ENCODE measurements at places on chromosomes 1 and 21. TPM values are rescaled to one million over a fixed set of nuclear protein-coding genes. Genes with fewer than 3 reads are reported as not detected.

- peak; percentile 95 for DNase-seq
Measured at GRCh38 chr1:27392096-27392777, at the start of gene GPR3. TSS of gene GPR3 (plus strand) at chr1:27392622. CDS start at chr1:27393799, 1,177 bp downstream.

GRCh38 chr1:231384696-231385415 lies 37.2 kb downstream of the EGLN1 start:
- no peak for DNase-seq

- DNase-seq, result no peak
Measured at GRCh38 chr1:237074371-237075117, 32.6 kb downstream of the RYR2 start.

DNA sequence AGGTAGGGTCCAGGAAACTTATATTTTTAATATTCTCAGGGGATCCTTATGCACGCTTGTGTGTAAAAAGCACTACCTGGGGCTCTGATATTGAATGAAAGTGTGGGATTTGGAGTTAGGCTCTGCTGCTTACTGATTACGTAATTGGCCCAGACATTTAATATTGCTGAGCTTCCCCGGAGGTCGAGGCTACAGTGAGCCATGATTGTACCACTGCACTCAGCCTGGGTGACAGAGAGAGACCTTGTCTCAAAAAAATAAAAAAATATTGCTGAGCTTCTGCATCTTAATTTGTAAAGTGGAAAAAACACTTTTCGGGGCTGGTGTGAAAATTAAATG lies 62.2 kb upstream of the KIF26B start:
- no peak for DNase-seq

- DNase-seq, result no peak
Measured at GRCh38 chr1:53894644-53895043, 657 bp downstream of the DIO1 start.

DNA sequence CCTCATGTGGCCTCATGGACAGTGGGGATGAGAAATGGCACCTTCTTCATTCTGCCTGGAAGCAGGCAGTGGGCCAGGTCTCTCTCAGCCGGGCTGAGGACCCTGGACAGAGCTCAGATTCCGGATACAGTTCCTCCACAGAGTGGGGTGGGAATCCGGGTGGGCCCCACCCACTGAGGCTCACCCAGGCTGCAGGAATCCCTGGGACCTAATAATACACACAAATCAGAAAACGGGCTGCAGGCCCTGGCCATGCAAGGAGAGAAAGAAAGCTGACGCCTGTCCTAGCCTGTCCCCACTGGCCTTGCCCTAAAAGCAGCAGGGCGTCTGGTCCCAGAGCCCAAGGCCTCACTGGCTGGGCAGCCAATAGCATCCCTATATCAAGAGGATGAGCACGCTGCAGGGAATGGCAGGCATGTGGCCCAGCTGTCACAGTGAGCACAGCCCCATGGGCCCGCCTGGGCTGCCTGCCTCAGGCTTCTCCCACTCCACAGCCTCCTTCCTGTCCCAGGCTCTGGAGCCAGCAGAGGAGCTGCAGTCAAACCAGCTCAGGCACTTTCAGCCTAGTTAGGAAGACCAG lies 25.3 kb downstream of the ACTA1 start:
- DNase-seq, result no peak

GRCh38 chr1:47174656-47175020 lies 15.2 kb downstream of the PDZK1IP1 start:
- no peak for DNase-seq

GRCh38 chr1:38624336-38625039 lies 235.1 kb downstream of the RRAGC start:
- no peak for DNase-seq

GRCh38 chr1:45610589-45611226 lies 13.1 kb downstream of the CCDC17 start:
- DNase-seq, result no peak

DNA sequence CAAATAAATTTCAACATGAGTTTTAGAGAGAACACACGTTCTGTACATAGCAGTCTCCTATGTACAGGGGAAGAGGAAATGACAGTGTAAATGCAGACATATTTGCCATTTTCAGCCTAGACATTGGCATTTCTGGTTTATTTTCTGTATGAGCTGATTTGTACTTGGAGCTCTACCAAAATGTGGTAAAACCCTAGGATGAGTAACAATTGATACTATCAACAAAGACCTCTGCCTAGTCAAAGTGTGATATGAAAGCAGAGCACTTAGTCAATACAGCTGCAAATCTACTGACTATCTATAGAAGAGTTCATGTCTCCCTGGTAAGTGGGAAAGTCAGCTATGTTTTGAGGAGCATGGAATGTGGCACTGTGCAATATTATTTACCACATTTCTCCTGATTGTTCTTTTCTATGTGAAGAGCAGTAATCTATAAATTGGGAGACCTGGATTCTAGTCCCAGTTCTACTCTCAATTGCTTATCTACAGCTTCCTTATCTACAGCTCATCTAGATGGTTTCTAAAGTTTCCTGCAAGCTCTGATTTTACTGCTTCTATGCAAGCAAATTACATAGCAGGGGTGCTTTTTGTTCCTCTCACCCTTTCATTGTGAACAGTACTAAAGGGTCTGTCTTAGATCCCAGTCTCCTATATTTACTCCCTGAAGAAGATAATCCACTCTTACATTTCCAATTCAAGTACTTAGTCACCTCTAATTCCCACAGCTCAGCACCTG lies 334.2 kb downstream of the NTNG1 start:
- DNase-seq, result no peak

GRCh38 chr1:184608581-184608980 lies 146.1 kb downstream of the EDEM3 start:
- DNase-seq, result no peak

Gene TMOD4
- not detected for total RNA-seq

Gene RGS8
- not detected for total RNA-seq

Gene SPRR1A
- not detected for total RNA-seq

Gene LCE1C
- total RNA-seq, result not detected

DNA sequence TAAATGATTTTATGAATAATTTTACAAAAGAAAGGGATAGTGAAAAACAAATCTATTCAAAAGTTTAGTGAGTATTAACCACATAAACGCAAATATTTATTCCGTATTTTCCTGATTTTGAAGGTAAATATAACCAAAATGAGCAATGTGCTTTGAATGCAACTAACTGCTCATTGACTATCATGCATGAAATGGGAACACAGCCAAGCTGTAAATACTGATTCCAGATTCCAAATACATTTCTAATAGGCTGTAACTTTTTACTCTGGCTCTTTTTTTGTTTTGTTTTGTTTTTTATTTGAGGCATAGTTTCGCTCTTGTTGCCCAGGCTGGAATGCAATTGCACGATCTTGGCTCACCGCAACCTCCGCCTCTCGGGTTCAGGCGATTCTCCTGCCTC lies 41.8 kb downstream of the SELENOF start:
- no peak for DNase-seq

GRCh38 chr1:184574588-184574987 lies 180.1 kb downstream of the EDEM3 start:
- DNase-seq, result no peak

Gene CFHR4
- not detected for total RNA-seq

Gene NUP133
- 57.0 TPM for total RNA-seq

Gene LRRC39
- 0.42 TPM for total RNA-seq

Gene ACTN2
- total RNA-seq, result 0.34 TPM

Gene RNU1-1
- total RNA-seq, result 832 TPM

DNA sequence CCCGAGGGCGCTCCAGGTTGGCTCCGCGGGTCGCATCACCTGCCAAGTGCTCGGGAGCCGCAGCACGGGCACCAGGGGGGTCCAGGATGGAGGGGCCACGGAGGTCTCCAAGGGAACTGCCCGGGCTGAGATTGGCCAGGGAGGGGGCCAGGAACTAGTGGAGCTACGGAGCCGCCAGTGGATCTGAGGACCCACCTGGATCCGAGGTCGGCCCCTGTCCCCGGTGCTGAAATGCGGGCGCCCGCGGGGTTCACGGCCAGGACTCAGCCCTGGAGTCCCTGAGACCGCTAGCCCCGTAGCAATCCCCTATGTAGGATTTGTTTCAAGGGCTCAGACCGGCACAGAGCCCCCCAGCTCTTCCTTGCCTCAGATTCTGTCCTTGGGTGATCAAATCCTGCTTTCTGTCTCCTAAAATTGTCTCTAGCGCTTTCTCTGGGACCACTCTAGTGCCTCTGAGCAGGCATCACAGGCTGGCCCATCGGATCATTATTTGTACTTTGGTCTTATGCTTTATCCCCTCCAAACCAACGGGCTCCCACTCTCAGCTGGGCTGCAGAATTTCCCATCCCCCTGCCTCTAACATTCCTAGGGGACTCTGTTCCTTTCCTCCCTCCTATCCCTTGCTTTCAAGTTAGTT lies 27.3 kb downstream of the KIAA2013 start:
- peak; percentile 31 for DNase-seq

DNA sequence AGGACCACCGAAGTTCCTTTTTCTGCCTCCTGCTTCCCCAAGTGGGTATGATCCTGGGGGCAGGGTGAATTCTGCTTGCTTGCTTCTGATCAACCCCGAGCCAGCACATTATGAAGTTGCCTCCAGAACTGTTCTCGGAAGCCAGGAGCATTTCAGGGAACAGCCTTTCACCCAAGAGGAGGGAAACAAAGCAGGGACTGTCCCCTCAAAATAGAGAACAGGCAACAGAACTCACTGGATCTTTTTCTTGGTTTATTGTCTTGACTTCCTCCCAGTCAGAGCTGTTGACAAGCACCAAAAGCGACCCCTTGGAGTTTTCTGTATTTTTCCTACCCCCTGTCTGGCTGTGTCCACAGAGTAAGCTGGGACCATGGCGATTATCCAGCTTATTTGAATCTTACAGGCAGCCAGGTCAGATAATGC lies 258.3 kb upstream of the SGIP1 start:
- DNase-seq, result no peak
